ENCODE measurements at places on chromosomes 5 and 9.

GRCh38 chr9:126838895-126839294 is 21.5 kb upstream of the ZBTB34 start:
- DNase-seq = no peak

DNA sequence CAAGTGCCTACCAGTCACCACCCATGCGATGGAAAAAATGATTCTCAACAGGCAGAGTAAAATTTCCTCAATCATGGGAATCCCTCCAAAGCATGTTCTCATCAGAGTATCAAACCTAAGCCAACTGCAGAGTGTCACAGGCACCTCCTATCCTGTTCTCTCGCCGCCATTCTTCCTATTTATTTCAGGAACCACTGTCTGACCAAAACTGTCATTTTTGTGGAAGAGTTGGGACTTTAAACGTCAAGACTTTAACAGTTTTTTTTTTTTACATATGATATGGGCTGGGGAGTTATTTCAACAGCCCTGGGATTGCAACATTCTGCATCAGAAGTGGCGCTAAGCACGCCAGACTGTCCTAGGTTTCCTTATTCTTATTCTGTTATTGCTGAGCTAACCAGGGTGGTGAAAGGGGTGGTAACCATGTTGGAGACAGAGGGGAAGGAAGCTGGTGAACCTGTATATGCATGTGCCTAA is 29.5 kb downstream of the PFDN1 start:
- DNase-seq = no peak

- DNase-seq = no peak
Measured at GRCh38 chr5:32753051-32753450, 41.9 kb downstream of the NPR3 start.

GRCh38 chr9:134029248-134030226 is 4.3 kb downstream of the BRD3OS start:
- DNase-seq = no peak

DNA sequence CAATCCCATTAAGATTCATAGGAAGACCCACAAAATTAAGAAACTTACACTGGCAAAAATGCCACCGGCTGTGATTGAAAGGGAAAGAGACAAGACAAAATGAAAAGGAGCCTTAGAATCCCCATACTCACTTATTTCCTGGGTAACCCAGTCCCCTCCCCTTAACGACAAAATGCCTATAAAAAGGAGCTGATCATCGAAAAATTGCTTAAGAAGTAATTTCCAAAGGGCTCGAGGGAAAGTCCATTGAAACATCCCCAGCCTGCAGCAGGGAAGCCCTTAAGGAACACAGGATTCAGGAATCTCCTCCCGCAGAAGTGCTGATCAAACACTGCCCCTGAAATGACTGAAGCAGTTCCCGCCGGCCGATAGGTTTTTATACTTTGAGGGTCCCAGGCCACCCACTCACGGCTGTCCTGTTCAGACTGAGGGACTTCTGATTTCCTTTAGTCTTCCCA is 677 bp upstream of the ZNF79 start:
- no peak for DNase-seq

GRCh38 chr9:2809692-2810419 is 34.0 kb downstream of the PUM3 start:
- no peak for DNase-seq

DNA sequence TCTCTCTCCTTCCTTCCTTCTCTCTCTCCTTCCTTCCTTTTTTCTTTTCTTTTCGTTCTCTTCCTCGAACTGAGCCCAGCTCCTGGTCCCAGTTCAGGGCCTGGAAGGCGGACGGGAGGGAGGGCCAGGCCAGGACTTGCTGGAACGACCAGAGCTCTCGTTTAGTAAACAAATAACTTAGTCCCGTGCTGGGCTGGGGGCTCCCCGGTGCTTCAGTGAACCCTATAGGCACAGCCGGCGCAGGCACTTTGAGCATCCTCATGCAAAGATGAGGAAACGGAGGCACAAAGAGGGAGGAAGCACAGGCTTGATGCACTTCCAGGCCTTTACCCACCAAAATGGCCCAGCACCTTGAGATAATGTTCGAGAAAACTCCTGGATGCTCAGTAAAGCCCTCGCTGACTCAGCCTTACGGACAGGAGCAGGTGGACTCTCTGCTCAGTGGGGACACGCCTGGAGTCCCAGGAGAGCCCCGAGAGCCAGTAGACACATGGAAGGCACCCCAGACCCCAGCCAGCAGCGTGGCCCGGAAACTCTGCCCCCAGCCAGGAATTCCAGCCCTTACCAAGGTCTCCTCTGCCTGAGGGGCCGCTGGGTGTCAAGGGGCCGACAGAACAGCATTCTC is 18.8 kb downstream of the FAM163B start:
- DNase-seq = no peak

DNA sequence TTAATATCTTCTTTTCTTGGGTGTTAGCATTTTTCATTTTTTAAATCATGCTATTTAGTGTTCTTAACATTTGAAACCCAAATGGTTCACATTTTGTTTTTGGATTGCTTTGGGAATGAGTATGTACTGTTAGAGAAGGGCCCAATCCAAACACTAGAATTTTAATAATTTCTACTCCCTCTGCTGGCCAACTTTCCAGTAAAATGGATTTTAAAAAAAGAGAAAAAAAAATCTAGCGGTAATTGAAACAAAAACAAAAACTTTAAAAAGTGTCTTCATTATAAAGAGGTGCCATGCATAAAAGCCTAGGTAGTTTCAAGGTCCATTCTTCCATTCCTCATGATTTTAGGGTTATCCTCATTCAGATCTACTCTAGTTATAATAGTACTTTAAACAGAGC is 32.1 kb upstream of the RICTOR start:
- no peak for DNase-seq

DNA sequence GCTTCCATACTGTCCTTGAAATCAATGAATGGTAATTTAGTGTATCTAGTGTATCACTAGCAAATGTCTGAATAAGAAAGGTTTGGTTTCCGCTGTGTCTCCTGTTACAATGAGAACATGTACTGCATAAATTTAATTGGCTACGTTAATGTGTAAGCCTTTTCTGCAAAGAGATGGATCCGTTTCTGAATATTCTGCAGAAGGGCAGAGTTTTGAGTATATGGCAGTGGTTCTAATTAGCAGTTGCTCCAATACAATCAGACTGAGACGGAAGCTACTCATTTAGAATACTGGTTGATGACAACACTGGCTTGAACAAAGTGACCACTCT is 555 bp upstream of the PCDHGC4 start:
- DNase-seq = no peak

- no peak for DNase-seq
Measured at GRCh38 chr5:110899566-110900412, 161.0 kb downstream of the SLC25A46 start.

GRCh38 chr5:169695025-169695625 is 58.0 kb downstream of the DOCK2 start:
- no peak for DNase-seq
